Stimulated activated CD4-positive, alpha-beta T cell treated with anti-CD3 and anti-CD28 coated beads, Interleukin-1b, Interleukin-23, amount 100 ng/mL, for 1 hour (primary cell): ENCODE measurements at places on chromosomes 7 and 10.

DNA sequence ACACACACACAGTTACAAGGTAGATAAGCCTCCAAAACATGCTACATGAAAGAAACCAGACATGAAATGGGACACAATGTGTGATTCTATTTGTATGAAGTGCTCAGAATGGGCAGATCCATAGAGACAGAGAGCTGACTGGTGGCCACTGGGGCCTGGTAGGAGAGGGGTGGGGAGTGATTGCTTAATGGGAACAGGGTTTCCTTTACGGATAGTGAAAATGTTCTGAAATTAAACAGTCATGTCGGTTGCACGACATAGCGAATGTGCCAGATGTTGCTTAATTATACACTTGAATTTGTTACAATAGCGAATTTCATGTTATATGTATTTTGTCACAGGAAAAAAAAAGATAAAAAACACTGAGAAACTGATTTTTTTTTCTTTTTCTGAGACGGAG lies 122.3 kb downstream of the SPDYE5 start:
- DNase-seq: no peak

- no peak for DNase-seq
Observed at GRCh38 chr10:689452-690371, at the start of gene DIP2C. DIP2C (minus strand) TSS chr10:689668; CDS start chr10:689578, 90 bp downstream.

DNA sequence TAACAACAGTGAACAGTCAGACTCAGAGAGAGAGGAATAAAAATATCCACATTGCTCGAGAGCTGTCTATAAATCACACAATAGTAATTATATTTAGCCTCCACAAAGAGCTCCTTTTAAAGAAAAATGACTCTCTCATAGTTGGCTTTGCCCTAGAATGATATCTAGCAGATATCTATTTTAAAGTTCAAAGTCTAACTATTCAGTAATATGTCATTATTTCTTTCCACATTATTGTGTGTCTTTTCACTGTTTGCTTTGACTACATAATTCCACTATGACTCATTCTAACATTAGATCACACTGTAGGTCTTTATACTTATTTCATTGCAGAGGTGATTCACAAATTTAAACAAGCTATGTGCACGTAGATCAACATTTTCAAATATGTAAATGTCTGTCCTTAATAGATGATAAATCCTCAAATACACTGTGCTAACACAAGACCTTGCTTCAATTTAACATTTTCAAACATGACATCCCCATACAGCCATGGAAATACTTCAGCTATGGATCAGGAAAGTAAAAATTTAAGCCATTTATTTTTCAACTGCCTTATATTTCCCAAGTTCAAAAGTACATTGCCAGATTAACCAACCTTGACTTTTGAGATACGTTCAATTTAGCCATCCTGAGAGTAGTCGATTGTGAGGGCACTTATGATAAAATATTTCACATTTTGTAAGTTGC lies 99.9 kb upstream of the AKR1E2 start:
- DNase-seq: no peak

- no peak for DNase-seq
Observed at GRCh38 chr10:6423004-6423403, 157.1 kb downstream of the PRKCQ start.

GRCh38 chr10:97532935-97533671 lies 34.4 kb downstream of the UBTD1 start:
- no peak for DNase-seq

DNA sequence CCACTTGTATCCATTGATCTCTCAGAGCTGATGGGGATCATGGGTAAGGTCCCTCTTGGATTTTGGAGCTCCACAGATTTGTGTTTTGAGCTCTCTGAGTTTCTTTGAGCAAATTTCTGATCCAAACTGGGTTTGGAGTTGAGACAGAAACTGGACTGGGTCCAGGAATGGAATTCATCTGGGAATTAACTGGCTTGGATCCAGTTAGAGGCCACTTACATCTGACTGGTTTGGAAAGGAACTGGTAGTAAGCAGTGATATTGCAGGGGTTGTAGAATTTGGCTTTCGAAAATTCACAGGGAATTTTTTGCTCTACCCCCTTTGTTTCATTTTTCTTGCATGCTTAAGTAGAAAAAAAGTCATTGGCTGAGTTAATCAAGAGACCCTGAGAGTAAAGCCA lies 245.6 kb downstream of the SEMA3D start:
- no peak for DNase-seq

- DNase-seq: no peak
Observed at GRCh38 chr7:92909686-92910475, 73.5 kb upstream of the CDK6 start.
